ENCODE measurements at places on chromosomes 12 and 14.

DNA sequence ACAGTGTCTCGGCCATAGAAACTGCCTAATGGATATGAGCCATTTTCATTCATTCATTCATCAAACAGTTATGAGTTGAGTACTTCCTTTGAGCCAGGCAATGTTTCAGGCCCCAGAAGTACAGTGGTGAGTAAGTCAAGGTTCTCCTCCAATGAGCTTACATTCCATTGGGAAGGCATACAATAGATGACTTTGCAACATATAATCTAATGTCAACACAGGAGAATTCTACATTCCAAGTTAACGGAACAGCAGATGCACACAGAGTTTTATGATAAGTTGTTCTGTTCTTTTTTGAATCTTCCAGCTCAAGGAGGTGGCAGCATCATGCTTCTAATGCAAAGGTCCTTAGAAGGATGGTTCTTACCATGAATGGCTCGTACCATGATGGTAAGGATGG, 3.2 kb upstream of the RFC5 start:
- DNase-seq: no peak

- no peak for DNase-seq
Observed at GRCh38 chr14:53144244-53144643, 8.9 kb downstream of the DDHD1 start.

GRCh38 chr12:3446235-3446634, 44.8 kb upstream of the PRMT8 start:
- DNase-seq: no peak

- DNase-seq: no peak
Observed at GRCh38 chr12:46177025-46177424, 91.8 kb downstream of the SLC38A1 start.

DNA sequence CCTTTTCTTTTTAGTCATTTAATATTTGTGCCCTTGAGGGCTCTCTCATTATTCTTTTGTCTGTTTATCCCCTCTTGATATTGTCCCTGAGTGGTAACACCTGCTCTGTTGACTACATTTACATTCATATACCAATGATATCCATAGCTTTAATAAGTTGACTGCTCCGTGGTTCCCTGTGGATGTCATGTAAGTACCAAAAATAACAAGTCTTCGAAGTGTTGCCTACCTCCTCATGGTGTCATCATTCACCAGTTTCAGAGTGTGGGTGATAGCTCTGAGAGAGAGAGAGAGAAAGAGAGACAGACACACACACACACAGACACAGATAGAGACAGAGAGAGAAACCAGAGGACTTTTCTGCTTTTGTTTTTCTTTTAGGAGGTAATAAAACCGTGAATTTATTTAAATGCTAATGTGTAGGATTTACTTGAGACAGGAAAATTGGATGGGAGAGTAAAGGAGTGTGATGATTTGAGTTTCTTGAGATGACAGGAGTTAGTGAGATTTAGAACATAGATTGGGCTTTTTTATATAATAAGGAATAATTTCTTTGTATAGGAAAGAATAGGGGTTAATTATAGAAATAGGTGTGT, 52.2 kb downstream of the PAPOLA start:
- no peak for DNase-seq

DNA sequence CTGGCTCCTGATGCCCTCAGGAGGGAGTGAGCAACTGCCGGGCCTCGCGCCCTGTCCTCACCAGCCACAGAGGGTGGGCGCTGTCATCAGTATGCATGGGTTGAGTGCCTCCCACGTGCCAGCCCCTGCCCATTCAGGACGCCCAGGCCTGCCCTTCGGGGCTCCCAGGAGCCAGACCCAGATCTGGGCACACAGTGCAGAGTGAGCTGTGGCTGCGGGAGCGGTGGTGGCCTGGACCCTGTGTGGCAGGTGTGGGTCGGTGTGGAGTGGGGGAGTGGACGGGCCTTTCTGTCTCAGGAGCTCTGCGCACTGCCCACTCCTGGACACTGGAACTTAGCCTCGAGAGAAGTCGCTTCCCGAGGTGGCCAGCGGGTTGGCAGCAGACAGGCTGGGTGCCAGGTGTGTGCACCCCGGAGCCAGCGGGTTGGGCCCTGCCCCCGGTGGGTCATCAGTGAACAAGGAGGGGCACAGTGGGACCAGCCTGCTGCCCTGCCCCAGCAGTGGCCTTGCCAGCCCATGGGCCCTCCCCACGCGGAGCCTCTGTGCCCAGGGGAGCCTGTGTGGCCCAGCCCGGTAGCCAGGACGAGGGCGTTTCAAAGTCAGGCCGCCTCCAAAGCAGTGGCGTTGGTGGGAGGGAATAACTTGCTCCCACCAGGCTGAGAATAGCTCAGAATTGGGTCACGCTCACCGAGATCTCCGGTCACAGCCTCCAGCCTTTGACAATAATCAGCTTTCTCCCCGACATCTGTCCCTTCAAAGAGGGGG, 9.5 kb downstream of the TRMT61A start:
- DNase-seq: no peak

GRCh38 chr12:33529810-33530209, 90.2 kb upstream of the SYT10 start:
- no peak for DNase-seq

DNA sequence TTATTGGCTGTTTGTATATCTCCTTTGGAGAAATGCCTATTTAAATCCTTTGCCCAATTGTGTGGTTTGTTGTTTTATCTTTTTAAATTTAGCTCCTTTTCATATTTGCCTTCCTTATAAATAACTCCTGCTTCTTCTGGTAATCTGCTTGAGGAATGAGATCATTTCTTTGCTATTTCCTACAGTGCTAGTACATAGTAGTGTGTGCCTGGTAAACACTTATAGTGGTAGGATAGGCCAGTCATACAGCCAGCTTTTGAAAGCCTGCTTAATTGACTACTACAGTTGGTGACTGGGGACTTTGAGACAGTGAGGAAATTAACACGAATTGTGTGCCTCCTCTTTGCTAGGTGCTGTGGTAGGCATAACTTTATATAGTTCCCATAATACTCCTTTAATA, 68.7 kb downstream of the BORCS5 start:
- DNase-seq: no peak

DNA sequence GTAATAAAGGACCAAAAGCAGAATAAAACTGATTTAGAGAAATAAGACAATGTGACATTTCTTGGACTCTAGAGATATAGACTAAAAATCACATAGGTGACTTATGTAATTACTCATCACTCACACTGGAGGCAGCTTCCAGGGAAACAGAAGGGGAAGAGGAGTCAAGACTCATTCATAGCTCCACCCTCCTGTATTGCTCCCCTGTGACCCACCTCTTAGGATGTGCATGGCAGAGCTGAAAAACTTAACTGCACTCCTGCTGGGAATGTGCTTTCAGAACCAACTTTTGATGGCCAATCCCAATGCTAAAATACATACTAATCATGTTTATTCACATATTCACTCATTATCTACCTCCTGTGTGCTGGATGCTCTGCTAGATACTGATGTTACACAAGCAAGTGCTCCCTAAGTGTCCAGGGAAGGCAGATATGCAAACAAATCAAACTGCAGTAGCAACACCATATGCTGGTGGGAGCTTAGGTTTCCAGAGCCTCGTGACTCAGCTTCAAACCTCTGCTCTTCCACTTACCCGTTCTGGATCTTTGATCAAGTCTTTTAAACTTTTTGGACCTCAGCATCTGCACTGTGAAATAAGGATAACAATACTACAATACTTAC, 316.1 kb downstream of the GALC start:
- DNase-seq: no peak

GRCh38 chr12:77555074-77555473, 275.6 kb upstream of the NAV3 start:
- DNase-seq: no peak

GRCh38 chr12:1443421-1444141, 150.8 kb downstream of the FBXL14 start:
- no peak for DNase-seq

DNA sequence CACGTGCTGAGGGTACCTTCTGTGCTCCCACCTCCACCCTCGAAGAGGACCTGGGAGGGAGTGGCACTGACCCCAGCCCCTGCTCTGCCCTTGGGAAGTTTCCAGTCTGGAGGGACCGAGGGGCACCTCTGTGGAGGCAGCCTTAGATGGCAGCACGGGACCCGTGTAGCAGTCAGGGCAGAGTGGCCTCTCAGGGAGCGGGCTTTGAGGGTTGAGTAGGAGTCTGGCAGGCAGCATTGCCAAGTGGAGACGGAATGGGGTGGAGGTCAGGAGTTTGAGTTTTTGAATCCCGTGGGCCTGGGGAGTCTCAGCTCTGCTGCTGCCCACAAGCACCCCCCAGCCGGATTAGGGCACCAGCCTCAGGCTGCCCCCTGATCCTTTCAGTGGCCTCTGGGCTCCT, 21.6 kb downstream of the KIF26A start:
- no peak for DNase-seq
